Skin of body (tissue), 3 donors: ENCODE measurements at places on chromosomes 6 and 20. TPM values are rescaled to one million over a fixed set of nuclear protein-coding genes. Genes with fewer than 3 reads are reported as not detected.

The SMOC2 gene
- 29.6 TPM for total RNA-seq

The KCNK16 gene
- not detected for total RNA-seq

The AKAP7 gene
- 19.9 TPM for total RNA-seq

The SLC35D3 gene
- total RNA-seq = 0.10 TPM

The RAD21L1 gene
- not detected for total RNA-seq

The CHRNA4 gene
- 0.20 TPM for total RNA-seq

The HLA-DOB gene
- 0.69 TPM for total RNA-seq

The STX11 gene
- total RNA-seq = 5.9 TPM

The ARMC12 gene
- not detected for total RNA-seq

The RAET1E gene
- 3.3 TPM for total RNA-seq

The LY6G6F gene
- not detected for total RNA-seq

The GPX5 gene
- not detected for total RNA-seq

The PMEPA1 gene
- total RNA-seq = 11.7 TPM

The VARS1 gene
- 29.1 TPM for total RNA-seq

The ATXN1 gene
- total RNA-seq = 52.6 TPM

The SRMS gene
- 1.1 TPM for total RNA-seq

The CCN5 gene
- 0.20 TPM for total RNA-seq

The TOX2 gene
- 0.89 TPM for total RNA-seq

The TAAR5 gene
- total RNA-seq = not detected

The ERVFRD-1 gene
- 0.10 TPM for total RNA-seq

The ZBTB12 gene
- 3.9 TPM for total RNA-seq

The PACRG gene
- 5.5 TPM for total RNA-seq

The MUC21 gene
- not detected for total RNA-seq

The NHSL1 gene
- 21.6 TPM for total RNA-seq

The GJA1 gene
- total RNA-seq = 431 TPM

The SLC26A8 gene
- total RNA-seq = 0.20 TPM

The BPIFB1 gene
- total RNA-seq = not detected

The STMND1 gene
- total RNA-seq = not detected

The AFG1L gene
- total RNA-seq = 5.8 TPM

The GHRH gene
- total RNA-seq = not detected

The CDH4 gene
- total RNA-seq = 0.10 TPM

The WFDC12 gene
- total RNA-seq = 1.1 TPM

The TAB2 gene
- 41.1 TPM for total RNA-seq

The GPLD1 gene
- total RNA-seq = 10.2 TPM

The PNLDC1 gene
- 0.30 TPM for total RNA-seq
